ENCODE measurements at places on chromosomes 2 and 18.

DNA sequence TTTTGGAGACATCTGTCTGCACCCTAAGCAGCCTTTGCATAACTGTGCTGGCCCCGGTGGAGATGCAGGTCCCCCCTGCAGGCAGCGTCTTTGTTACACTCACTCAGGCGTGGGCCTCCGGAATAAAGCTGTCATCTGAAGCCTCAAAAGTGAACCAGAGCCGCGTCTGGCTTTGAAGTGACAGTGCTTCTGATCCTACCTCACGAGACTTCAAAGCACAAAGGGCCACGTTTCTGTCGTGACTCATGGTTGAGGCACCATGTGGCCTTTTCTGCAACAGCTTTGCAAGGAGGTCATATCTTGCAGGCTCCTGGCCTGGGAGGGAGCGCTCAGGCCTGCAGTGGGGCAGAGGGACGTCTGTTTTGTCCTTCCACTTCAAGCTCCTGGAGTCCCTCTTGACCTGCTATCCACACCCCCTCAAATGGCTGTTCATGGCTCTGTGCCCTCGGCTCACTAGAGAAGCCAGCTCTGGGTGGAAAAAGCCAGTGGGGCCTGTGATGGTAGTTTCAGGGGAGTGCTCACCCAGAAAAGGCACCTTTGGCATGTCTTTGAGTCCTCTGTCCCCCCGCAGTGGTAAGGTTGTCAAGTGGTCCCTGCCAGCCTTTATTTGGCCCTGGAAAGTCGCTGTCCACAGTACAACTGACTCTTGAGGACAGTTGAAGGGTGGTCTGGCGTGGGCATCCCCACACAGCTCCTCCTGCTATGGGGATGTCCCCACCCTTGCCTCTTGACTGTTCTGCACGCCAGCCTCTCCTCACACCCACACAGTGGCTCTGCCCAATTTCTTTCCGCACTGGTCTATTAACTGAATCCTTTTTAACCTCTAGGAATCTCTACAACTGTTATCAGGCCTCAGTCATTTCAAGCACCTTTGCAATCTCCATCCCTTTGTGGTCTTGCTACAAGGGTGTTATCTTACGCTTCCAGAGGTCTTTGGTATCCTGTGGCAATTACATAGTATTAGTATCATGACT, 19.3 kb downstream of the GPR55 start:
- H3K36me3 ChIP-seq, result no peaks in the 10 kb centered on the region
- H3K27ac ChIP-seq, result no peak overlapping the region
- H3K27me3 ChIP-seq, result no peaks in the 10 kb centered on the region
- H3K4me3 ChIP-seq, result no peak overlapping the region

- H3K4me1 ChIP-seq, result peaks cover 22% of the 10 kb centered on the region
- H3K4me3 ChIP-seq, result no peak overlapping the region
- no peak for DNase-seq
- H3K27me3 ChIP-seq, result no peaks in the 10 kb centered on the region
- H3K36me3 ChIP-seq, result no peaks in the 10 kb centered on the region
- peak overlapping the region; percentile 1 for H3K27ac ChIP-seq
These were observed 96.2 kb downstream of the TANC1 start for GRCh38 chr2:159064446-159065301.

DNA sequence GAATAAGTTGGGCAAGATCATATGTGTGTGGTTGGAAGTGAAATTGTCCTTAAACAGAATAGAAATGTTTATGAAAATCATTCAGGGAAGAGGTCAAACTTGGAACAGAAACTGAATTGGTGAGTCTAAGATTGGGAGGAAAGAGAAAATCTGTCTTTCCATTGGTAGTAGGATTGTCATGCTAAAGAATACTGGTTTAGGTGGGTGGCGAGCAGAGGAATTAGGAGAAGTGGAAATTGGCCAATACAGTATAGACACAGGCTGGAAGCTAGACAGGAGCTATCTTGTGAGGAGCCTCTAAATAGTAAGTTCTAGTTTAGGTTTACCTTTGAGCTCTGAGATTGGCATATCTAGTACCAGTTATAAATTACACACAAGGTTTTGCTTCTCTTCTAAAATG, 80.9 kb upstream of the KYNU start:
- H3K27me3 ChIP-seq, result no peaks in the 10 kb centered on the region
- no peak overlapping the region for H3K4me3 ChIP-seq
- DNase-seq, result no peak
- no peak overlapping the region for H3K27ac ChIP-seq
- H3K36me3 ChIP-seq, result no peaks in the 10 kb centered on the region
- H3K4me1 ChIP-seq, result no peaks in the 10 kb centered on the region

GRCh38 chr2:51018145-51018544, 13.8 kb downstream of the NRXN1 start:
- DNase-seq, result no peak
- H3K4me3 ChIP-seq, result no peak overlapping the region
- H3K36me3 ChIP-seq, result no peaks in the 10 kb centered on the region

- no peaks in the 10 kb centered on the region for H3K36me3 ChIP-seq
- DNase-seq, result no peak
- H3K4me1 ChIP-seq, result no peaks in the 10 kb centered on the region
- H3K27me3 ChIP-seq, result no peaks in the 10 kb centered on the region
These were observed 56.8 kb downstream of the INPP5D start for GRCh38 chr2:233116946-233117345.

- H3K27me3 ChIP-seq, result no peaks in the 10 kb centered on the region
- H3K36me3 ChIP-seq, result no peaks in the 10 kb centered on the region
- no peak for DNase-seq
- H3K4me1 ChIP-seq, result no peaks in the 10 kb centered on the region
- H3K27ac ChIP-seq, result no peak overlapping the region
These were observed 23.6 kb upstream of the LTBP1 start for GRCh38 chr2:32923109-32923508.

DNA sequence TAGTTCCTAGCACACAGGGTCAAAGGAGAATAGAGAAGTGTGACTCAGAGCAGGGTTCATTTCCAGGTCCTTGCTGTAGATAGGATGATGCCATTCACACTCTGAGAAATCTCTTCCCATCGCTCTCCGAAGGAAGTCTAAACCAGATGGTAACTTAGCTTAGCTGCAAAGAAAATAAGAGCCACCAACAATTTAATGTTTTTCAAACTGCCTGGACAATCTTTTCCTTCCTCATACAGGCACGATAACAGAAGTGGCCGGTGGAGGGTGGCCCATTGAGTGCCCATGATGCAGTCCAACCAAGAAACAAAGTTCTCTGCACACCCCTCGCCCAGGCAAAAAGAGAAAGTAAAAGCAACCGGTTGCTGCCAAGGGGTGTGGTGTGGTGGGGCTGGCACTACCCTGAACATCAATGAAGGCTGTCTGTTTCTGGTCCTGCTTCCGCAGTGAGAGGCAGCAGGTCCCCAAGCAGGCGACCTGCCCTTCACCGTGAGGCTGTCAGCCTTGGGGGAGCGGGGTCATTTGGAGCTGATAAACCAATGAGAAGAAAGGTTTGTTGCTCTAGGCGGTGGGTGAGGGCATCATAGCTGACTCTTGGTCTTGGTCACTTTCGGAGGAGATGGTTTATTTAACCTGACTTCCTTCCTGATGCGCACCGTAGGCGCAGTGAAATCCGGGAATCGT, 105.6 kb upstream of the CD302 start:
- H3K36me3 ChIP-seq, result no peaks in the 10 kb centered on the region
- no peaks in the 10 kb centered on the region for H3K27me3 ChIP-seq
- H3K27ac ChIP-seq, result no peak overlapping the region
- peak overlapping the region; percentile 45 for H3K4me3 ChIP-seq

- H3K4me1 ChIP-seq, result peaks cover 11% of the 10 kb centered on the region
- no peak overlapping the region for H3K27ac ChIP-seq
- DNase-seq, result no peak
- no peaks in the 10 kb centered on the region for H3K27me3 ChIP-seq
- H3K4me3 ChIP-seq, result no peak overlapping the region
- no peaks in the 10 kb centered on the region for H3K36me3 ChIP-seq
These were observed 415.9 kb downstream of the NBAS start for GRCh38 chr2:15145046-15145817.

GRCh38 chr2:198213253-198213652, 408.9 kb downstream of the PLCL1 start:
- no peaks in the 10 kb centered on the region for H3K27me3 ChIP-seq
- H3K36me3 ChIP-seq, result no peaks in the 10 kb centered on the region
- no peak overlapping the region for H3K27ac ChIP-seq

GRCh38 chr2:191556463-191556862, 121.5 kb upstream of the NABP1 start:
- H3K4me3 ChIP-seq, result no peak overlapping the region
- no peaks in the 10 kb centered on the region for H3K36me3 ChIP-seq

- no peak overlapping the region for H3K4me3 ChIP-seq
- no peak for DNase-seq
- H3K27me3 ChIP-seq, result no peaks in the 10 kb centered on the region
- H3K36me3 ChIP-seq, result no peaks in the 10 kb centered on the region
- no peaks in the 10 kb centered on the region for H3K4me1 ChIP-seq
These were observed 155.0 kb upstream of the SLC8A1 start for GRCh38 chr2:40606862-40607261.

- H3K4me3 ChIP-seq, result no peak overlapping the region
- no peaks in the 10 kb centered on the region for H3K27me3 ChIP-seq
- peak; percentile 60 for DNase-seq
- H3K36me3 ChIP-seq, result no peaks in the 10 kb centered on the region
These were observed 7.3 kb upstream of the ZAP70 start for GRCh38 chr2:97706112-97706511.

GRCh38 chr2:9093324-9093723, 89.8 kb upstream of the MBOAT2 start:
- H3K4me3 ChIP-seq, result no peak overlapping the region
- H3K36me3 ChIP-seq, result no peaks in the 10 kb centered on the region
- no peaks in the 10 kb centered on the region for H3K27me3 ChIP-seq

DNA sequence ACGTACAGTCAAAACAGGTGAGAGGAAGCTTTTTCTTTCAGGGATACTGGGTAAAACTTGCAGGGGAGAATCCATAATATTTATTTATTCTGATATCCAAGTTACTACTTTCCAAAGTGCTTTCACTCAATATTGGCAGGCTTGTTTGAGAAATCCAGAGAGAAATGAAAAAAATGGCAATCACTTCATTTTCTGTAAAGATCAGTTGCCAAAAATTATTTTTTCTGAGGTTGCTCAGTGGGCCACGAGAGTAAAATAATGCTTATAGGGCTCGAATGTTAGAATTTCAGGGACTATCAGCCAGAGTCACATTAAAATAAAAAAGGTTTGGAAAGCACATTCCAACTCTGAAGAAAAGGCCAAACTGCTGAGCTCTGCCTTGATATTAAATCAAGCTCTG, 324.6 kb upstream of the RND3 start:
- H3K27ac ChIP-seq, result no peak overlapping the region
- H3K27me3 ChIP-seq, result no peaks in the 10 kb centered on the region
- no peak overlapping the region for H3K4me3 ChIP-seq
- no peak for DNase-seq
- no peaks in the 10 kb centered on the region for H3K4me1 ChIP-seq

DNA sequence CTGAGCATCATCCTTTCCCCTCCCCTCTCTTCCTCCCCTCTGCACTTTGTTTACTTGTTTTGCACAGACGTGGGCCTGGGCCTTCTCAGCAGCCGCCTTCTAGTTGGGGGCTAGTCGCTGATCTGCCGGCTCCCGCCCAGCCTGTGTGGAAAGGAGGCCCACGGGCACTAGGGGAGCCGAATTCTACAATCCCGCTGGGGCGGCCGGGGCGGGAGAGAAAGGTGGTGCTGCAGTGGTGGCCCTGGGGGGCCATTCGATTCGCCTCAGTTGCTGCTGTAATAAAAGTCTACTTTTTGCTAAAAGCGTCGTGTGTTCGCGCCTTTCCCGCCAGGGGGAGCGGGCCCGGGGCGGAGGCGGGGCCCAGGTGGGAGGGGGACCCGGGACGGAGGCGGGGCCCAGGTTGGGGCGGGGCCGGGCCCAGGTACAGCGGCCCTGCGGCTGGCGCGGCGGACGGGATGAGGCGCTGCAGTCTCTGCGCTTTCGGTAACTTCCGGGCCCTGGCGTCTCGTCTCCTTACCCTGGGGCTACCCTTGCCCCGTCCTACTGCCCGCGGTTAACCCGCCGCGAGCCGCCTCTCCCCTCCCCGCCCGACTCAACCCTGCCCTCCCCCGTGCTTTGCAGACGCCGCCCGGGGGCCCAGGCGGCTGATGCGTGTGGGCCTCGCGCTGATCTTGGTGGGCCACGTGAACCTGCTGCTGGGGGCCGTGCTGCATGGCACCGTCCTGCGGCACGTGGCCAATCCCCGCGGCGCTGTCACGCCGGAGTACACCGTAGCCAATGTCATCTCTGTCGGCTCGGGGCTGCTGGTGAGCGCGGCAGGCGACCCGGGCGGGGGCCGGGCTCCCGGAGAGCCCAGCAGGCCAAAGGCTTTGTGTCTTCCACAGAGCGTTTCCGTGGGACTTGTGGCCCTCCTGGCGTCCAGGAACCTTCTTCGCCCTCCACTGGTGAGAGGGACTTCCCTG, at the start of gene KRTCAP3:
Gene KRTCAP3, plus strand, starts transcription at position 424 of the 962 bp plus-strand sequence. Its CDS starts 32 bp downstream, at position 456.
- DNase-seq, result no peak
- peak within 1 kb of the TSS; percentile 40 for H3K27ac ChIP-seq
- no peaks in the 10 kb centered on the region for H3K27me3 ChIP-seq
- H3K36me3 ChIP-seq, result peaks cover 54% of the 10 kb centered on the region

DNA sequence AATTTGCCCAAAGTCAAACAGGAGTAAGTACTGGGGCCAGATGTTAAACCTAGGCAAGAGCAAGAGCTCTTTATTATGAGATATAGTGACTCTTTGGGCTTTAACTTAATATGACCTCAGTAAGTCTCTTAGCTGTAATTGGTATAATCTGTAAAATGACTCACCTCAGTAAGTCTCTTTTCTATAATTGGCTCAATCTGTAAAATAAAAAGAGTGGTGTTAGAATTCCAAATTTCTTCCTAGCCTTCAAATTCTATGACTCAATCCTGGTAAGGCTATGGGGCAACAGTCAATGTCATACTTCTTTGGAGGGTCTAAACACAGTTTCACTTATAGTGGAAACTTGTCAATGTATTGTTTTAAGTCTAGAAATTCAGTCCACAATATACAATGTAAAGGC, 1608.9 kb upstream of the PIK3C3 start:
- no peak overlapping the region for H3K4me3 ChIP-seq
- no peaks in the 10 kb centered on the region for H3K27me3 ChIP-seq
- H3K27ac ChIP-seq, result no peak overlapping the region
- H3K36me3 ChIP-seq, result no peaks in the 10 kb centered on the region

DNA sequence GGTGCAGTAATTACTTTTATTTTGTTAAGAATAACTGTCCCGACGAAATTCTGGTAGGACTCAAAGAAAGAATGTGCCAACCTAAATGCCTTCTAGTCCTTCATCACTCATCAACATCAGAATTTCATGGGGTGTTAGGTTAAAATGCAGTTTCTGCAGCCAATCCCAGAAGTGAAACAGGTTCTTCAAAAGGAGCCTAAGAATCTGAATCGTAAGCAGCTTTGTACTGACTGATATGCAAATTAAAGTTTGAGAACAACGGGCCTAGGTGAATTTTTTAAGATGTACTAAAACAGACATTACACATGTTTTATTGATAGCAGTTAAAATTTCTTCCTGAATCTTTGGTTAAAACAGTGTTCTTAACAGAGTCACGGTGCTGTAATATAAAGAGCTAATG, 140.3 kb upstream of the ZC3H15 start:
- DNase-seq, result no peak
- no peak overlapping the region for H3K27ac ChIP-seq
- H3K4me1 ChIP-seq, result peaks cover 38% of the 10 kb centered on the region
- no peak overlapping the region for H3K4me3 ChIP-seq
- no peaks in the 10 kb centered on the region for H3K36me3 ChIP-seq

- H3K27me3 ChIP-seq, result no peaks in the 10 kb centered on the region
- no peak overlapping the region for H3K27ac ChIP-seq
- DNase-seq, result no peak
- peaks cover 11% of the 10 kb centered on the region for H3K4me1 ChIP-seq
These were observed 103.8 kb downstream of the EPHA4 start for GRCh38 chr2:221468317-221468716.

GRCh38 chr2:100884145-100884621, 64.2 kb downstream of the NPAS2 start:
- no peak overlapping the region for H3K27ac ChIP-seq
- no peaks in the 10 kb centered on the region for H3K36me3 ChIP-seq
- H3K4me3 ChIP-seq, result no peak overlapping the region
- no peak for DNase-seq
- no peaks in the 10 kb centered on the region for H3K27me3 ChIP-seq

Measured in vagina (tissue), 2 donors.